AG08396 (cell line): ENCODE measurements at places on chromosomes 16 and 17.
A peak's percentile ranks its signal among the peaks of the same experiment; 100 is the strongest.

DNA sequence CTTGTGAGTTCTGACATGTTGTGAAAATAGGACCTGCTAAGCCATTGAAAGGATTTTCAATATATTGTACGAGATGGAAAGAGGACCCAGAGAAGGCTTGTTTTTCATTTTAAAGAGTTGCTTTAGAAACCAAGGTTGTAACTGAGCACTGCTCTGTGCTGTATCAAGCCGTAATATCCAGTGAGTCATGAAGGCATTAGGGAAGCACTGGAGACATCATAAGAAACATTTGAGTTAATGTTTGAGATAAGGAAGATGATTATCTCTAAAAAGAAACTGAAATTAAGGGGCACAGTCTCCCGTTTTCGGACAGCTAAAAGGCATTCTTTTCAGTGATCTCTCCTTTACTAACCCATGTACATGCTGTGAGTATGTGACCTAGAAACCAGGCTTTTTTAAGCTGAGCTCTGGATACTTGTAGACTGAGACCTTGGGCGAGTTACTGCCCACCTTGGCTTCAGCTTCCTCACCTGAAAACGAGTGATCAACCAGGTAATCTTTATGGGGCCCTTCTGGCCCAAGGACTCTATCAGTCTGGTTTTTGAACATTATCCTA lies 149.2 kb upstream of the TBX2 start:
- no peak for DNase-seq

- peak; percentile 36 for DNase-seq
Measured at GRCh38 chr16:72677662-72678447, 370.1 kb downstream of the ZFHX3 start.

GRCh38 chr16:67678354-67679023 lies 11.9 kb downstream of the C16orf86 start:
- no peak for DNase-seq

GRCh38 chr17:65287040-65287439 lies 149.9 kb downstream of the RGS9 start:
- DNase-seq: peak; percentile 76

- peak; percentile 80 for DNase-seq
Measured at GRCh38 chr16:15857724-15858560, 1.1 kb upstream of the MYH11 start.

- DNase-seq: no peak
Measured at GRCh38 chr16:23528644-23529310, 18.5 kb upstream of the GGA2 start.

GRCh38 chr16:53067675-53068074 lies 12.9 kb downstream of the CHD9 start:
- DNase-seq: no peak

GRCh38 chr17:2138761-2139160 lies 83.9 kb downstream of the HIC1 start:
- no peak for DNase-seq

DNA sequence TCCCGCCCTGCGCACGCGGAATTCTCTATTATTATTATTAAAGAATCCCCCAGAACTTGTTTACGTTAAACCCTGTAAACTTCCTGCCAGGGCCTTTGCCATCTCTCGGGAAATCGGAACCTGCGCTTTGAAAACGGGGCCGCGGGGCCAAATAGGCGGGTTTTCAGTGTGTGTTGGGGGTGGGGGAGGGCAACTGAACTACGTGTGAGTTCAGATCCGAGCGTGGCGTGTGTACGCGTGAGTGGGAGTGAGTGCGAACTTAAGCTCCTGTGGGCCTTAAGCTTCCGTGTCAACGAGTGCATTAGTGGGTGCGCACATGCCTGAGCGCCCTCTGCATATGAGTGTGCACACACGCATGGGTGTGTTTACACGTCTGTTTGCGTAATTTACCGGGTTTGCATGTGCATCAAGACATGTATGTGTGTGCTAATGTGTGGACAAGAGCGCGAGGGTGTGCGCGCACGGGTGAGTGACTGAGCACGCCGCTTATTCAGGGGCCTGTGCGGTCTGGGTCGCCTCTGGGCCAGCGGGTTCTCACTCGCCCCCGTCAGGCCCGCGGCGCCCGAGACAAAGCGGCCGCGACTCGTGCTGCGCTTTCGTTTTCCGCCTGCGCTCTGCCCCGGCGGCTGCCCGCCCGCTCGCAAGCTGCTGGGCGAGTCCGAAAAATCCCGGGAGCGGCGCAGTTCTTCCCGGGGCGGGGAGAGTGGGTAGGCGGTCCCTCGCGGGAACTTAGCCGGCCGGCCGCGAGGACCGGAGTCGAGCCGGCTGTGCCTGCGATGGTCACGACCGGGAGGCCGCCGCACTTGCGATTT lies 1.2 kb upstream of the FOXF1 start:
- peak; percentile 86 for DNase-seq

GRCh38 chr17:73293480-73293911 lies 18.3 kb downstream of the CDC42EP4 start:
- peak; percentile 79 for DNase-seq

- DNase-seq: no peak
Measured at GRCh38 chr16:5580296-5580695, 482.7 kb upstream of the EEF2KMT start.

GRCh38 chr17:9206741-9207332 lies 185.5 kb downstream of the NTN1 start:
- no peak for DNase-seq

- no peak for DNase-seq
Measured at GRCh38 chr17:54191261-54191660, 368.5 kb downstream of the KIF2B start.
